Lung microvascular endothelial cell (primary cell): ENCODE measurements at places on chromosomes 3 and 15. TPM values are rescaled to one million over a fixed set of nuclear protein-coding genes. Genes with fewer than 3 reads are reported as not detected.

DNA sequence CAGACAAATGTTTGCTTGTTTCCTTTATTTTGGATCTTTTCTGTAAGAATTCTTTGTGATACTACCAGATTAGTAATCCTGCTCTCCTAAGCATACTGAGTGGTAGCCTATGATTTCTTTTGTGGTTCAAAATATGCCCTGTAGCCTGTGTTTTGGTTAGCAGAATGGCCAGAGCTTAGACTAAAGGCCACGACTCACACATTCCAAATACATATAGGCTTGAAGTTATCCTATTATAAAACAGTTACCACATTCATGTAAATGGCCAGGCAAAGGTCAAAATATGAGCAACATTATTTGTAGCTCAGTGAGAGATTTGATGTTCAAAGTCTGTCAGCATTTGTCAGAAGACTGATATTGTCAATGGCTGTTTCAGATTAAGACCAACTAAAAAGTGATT lies 84.5 kb downstream of the MITF start:
- DNase-seq = no peak

DNA sequence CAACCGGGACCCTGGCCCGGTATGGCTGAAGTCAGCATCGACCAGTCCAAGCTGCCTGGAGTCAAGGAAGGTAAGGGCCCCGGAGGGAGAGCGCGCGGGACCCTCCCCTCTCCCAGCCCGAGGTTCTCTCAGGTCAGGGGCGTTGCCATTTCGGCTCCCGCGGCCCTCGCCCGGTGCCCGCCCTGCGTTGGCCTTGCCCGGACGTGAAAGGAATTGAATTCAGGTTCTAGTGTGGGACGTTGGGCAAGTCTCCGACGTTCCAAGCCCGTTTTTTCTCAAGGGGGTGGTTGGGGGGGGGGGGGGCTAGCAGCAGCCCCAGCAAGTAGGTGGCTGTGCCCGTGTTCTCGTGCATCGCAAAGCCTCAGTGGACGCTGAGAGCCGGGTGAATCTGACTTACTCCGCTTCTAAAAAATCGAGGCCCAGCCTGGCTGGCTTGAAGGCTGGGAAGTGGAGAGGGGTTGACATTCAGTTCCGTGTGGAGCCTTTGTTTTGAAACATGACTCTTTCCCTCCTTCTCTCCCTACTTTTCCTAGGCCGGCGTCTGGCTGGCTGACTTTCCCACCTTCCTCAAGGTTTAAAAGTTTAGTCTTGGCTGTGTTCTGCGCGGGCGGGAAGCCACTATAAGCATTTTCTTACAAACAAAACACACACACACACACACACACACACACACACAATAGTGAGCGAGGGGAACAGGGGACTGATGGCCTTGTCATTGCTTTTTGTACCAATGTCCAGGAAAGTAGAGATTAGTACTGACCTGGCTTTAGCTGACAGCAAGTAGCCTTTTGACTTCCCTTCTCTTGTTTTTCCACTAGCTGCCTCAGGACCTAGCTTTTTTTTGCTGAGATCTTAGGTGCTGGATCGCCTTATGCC lies at the start of gene UTS2B:
Gene UTS2B (minus strand): TSS at position 873 of the 876 bp plus-strand sequence. CDS start 48,337 bp downstream, outside the sequence.
- peak; percentile 51 for DNase-seq

DNA sequence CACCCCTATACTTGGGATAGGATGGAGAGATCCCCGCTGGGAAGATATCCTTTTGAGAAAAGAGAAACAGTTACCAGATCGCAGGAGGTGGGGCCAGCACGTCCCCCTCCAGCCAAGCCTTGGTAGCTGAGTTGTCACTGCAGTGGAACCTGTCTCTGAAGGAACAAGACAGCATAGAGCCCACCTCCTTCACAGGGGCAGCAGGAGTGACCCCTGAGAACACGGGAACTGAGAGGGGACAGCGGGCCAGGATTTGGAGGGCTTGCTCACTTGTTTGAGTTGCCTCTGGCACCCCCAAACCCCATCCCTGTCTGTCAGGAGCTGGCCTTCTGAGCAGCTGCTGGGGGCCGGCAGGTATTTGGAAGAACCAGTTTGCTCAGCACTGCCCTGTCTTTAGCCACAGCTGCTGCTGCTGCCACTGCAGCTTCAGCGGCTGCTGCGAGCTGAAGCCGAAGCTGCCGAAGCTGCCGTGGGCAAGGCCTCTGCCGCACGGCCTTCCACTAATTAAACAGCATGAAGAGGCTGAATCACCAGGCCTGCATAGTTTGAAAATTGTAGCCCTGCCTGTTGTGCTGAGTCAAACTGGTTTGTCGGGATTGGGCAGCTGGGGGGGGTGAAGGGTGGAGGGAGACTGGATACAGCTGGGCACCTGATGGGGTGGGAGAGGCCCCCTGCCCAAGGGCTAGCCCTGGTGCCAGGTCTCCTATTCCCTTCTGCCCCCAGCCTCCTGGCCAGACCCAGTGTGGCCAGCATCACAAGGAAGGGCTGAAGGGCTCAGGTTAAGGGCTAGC lies 4.0 kb downstream of the EPHB3 start:
- DNase-seq = no peak

DNA sequence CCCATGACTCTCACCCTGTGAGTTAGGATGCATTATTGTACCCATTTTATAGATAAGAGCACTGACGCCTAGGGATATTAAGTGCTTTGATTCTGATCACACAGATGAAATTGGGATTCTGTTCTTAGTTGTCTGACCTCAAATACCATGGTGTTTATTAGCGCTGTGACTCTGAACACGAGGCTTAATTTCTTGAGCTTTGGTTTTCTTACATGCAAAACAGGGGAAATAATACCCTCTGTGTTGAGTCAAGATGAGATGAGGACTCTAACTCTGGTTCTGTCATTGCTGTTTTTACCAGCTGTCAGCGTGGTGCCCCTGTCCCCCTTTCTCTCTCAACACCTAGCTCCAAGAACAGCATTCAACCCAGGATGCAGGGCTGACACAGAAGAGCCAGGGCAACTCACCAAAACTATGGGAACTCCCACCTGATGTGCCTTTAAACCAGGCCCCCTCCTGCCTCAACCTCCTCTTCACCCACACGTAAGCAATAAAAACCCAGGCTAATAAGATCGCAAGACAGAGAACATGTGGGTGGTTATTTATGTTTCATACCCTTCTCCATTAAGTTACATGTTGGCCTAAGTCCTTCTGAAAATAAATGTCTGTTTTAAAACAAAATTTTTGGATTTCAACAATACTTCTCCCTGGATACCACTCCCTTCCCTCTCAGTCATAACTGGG lies 100.1 kb upstream of the SPATA12 start:
- DNase-seq = no peak

- DNase-seq = no peak
These were observed 620.0 kb downstream of the NAALADL2 start for GRCh38 chr3:175479175-175479574.

GRCh38 chr3:179544981-179545645 lies 17.6 kb upstream of the ACTL6A start:
- DNase-seq = peak; percentile 37

GRCh38 chr3:141699897-141700296 lies 38.2 kb upstream of the RNF7 start:
- DNase-seq = no peak

DNA sequence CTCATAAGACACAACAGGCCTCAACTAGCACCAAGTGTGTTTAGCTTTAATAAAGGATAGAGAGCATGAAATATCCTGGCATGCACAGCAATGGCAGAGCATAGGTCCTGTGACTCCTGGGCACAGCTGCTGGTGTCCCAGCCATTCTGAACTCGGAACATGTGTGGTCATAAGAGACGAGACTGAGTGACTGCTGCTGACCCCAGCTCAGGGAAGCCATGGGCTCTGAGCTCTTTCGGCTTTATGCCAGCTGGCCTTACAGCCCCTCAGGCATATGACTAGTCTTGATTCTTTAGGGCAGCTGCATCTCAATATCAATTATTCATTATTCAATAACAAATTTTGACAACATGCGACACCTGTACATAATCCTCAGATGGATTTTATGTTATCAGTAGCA lies 62.4 kb upstream of the TOPAZ1 start:
- DNase-seq = no peak

The ATP8B4 gene
- total RNA-seq = 0.44 and 3.6 TPM in 2 replicates

The GOLGA8T gene
- under 0.01 TPM in 1 of 2 replicates, not detected in the other for total RNA-seq

The GABRR3 gene
- total RNA-seq = not detected in 2 replicates

The PRICKLE2 gene
- 1.6 and 2.6 TPM in 2 replicates for total RNA-seq
